HCT116 (cell line): ENCODE measurements at places on chromosomes 7 and 10.

DNA sequence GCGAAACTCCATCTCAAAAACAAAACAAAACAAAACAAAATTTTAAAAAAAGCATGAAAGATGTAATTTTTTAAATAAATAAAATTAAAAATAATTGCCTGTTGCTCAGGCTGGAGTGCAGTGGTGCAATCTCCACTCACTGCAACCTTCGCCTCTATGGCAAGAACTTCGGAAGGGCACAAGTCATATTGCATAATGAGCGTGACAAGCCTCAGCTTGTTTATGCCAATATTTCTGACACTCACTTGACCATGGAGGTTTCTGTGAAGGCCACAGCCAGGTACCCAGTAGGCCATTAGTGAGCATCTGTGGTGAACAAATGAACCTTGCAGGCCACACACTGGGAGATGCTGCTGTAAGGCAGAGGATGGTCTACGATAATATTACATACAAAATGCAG lies 106.1 kb upstream of the KMT2C start:
- no peaks in the 10 kb centered on the region for H3K36me3 ChIP-seq
- no peak for DNase-seq
- no peaks in the 10 kb centered on the region for H3K4me1 ChIP-seq
- H3K4me3 ChIP-seq: no peak overlapping the region
- H3K27ac ChIP-seq: no peak overlapping the region
- H3K27me3 ChIP-seq: no peaks in the 10 kb centered on the region

- no peaks in the 10 kb centered on the region for H3K36me3 ChIP-seq
- no peaks in the 10 kb centered on the region for H3K4me1 ChIP-seq
- no peak for DNase-seq
- H3K27ac ChIP-seq: no peak overlapping the region
- peaks cover 30% of the 10 kb centered on the region for H3K27me3 ChIP-seq
These were observed 235.9 kb downstream of the SLC25A13 start for GRCh38 chr7:96085953-96086352.

GRCh38 chr10:121835376-121835775 lies 92.5 kb downstream of the ATE1 start:
- no peaks in the 10 kb centered on the region for H3K36me3 ChIP-seq
- H3K27me3 ChIP-seq: no peaks in the 10 kb centered on the region
- DNase-seq: no peak
- no peak overlapping the region for H3K4me3 ChIP-seq
- H3K27ac ChIP-seq: no peak overlapping the region

GRCh38 chr10:116833986-116834985 lies 15.0 kb upstream of the ENO4 start:
- H3K36me3 ChIP-seq: 0 out of 2 replicates have a peak, but pooled peaks cover 4% of the 10 kb centered on the region
- H3K4me3 ChIP-seq: no peak overlapping the region
- no peak overlapping the region for H3K27ac ChIP-seq
- H3K4me1 ChIP-seq: no peaks in the 10 kb centered on the region

DNA sequence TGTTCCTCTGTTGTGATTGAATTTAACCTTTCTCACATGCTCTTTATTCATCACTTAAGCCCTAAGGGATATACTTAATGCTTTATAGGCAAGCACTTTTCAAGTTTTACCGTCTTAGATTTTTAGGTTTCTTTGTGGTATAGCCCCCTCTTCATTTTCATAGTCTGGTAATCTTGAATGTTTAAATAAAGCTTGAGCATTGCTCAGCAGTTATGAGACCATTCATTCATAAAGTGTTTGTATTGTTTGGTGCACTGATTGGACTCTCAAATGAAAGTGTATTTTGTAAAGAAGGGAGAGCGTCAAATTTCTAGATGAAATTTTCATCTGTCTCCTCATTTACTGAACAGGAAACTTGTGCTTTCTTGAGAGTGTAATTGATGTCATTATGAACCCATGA lies 25.2 kb downstream of the TASOR2 start:
- no peaks in the 10 kb centered on the region for H3K27me3 ChIP-seq
- H3K36me3 ChIP-seq: no peaks in the 10 kb centered on the region
- H3K4me3 ChIP-seq: no peak overlapping the region

- no peak for DNase-seq
- H3K27ac ChIP-seq: no peak overlapping the region
- H3K36me3 ChIP-seq: no peaks in the 10 kb centered on the region
- no peaks in the 10 kb centered on the region for H3K27me3 ChIP-seq
- H3K4me3 ChIP-seq: no peak overlapping the region
These were observed 366.2 kb downstream of the PCDH15 start for GRCh38 chr10:54434782-54435181.

GRCh38 chr7:87267239-87267900 lies 47.8 kb upstream of the TMEM243 start:
- no peaks in the 10 kb centered on the region for H3K36me3 ChIP-seq
- no peak for DNase-seq
- no peak overlapping the region for H3K4me3 ChIP-seq
- no peaks in the 10 kb centered on the region for H3K4me1 ChIP-seq
- H3K27ac ChIP-seq: no peak overlapping the region

DNA sequence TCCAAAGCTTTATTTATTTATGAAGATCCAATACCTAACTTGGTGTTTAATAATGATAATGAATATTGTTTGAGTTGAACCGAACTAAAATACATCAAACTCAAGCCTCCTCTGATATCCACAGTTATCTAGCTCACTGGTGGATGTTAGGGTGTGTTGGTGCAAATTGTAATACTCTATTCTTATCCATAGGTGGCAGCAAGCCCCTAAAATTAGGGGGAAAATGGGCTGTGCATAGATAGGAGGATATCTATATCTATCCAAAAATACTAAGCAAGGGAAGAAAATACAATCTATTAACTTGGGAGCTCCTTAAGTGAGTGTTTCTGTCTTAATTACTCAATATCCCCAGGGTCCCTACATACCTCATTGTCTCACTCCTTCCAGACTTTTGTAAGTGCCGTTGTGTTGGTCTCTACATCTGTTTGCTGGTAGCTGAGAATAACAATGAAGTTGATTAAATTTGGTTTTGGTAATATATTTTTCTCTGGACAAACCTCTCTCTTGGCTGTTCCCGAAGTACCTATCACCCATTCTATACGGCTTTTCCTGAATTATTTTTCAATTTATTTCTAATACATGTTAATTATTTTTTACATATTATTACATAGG lies 55.0 kb upstream of the VWDE start:
- no peaks in the 10 kb centered on the region for H3K36me3 ChIP-seq
- H3K27ac ChIP-seq: no peak overlapping the region
- H3K4me1 ChIP-seq: peaks cover 2% of the 10 kb centered on the region; the same call in 1 of the 2 replicates

DNA sequence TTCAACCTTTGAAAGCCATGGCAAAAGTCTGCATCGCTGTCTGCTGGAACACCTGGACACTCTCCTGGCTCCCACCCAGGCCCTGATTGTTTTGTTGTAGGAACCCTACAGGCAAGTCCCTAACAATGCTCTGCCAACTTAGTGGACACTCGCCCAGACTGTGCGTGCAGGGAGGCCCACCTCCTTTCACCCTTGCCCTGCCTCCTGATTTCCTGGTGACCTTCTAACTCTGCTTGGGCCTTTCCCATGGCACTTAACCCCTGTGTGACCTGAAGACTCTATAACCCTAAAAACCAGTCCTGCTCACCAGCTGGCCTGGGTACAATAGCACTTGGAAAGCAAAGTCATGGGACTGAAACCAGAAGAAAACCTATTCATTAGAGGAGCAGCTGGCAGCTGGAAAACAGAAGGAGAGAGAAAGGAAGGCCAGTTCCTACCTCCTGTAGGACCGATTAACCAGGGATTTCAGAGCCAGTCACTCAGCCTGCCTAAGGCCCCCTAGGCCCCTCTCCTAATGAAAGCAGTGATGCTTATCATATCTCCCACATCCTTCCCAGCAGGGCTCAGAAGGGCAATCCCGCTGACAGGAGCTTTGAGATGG lies 82.7 kb upstream of the KMT2E start:
- no peaks in the 10 kb centered on the region for H3K36me3 ChIP-seq
- H3K4me3 ChIP-seq: no peak overlapping the region
- H3K27me3 ChIP-seq: peaks cover 3% of the 10 kb centered on the region; the same call in 1 of the 2 replicates
- H3K4me1 ChIP-seq: no peaks in the 10 kb centered on the region
- H3K27ac ChIP-seq: no peak overlapping the region

- H3K27me3 ChIP-seq: no peaks in the 10 kb centered on the region
- H3K4me3 ChIP-seq: no peak overlapping the region
- H3K36me3 ChIP-seq: no peaks in the 10 kb centered on the region
- H3K27ac ChIP-seq: no peak overlapping the region
These were observed 1231.1 kb upstream of the CELF2 start for GRCh38 chr10:9786576-9786975.

- H3K36me3 ChIP-seq: no peaks in the 10 kb centered on the region
- no peak overlapping the region for H3K4me3 ChIP-seq
- H3K4me1 ChIP-seq: peaks cover 11% of the 10 kb centered on the region
- no peak overlapping the region for H3K27ac ChIP-seq
These were observed 37.1 kb downstream of the MASTL start for GRCh38 chr10:27192284-27192683.

DNA sequence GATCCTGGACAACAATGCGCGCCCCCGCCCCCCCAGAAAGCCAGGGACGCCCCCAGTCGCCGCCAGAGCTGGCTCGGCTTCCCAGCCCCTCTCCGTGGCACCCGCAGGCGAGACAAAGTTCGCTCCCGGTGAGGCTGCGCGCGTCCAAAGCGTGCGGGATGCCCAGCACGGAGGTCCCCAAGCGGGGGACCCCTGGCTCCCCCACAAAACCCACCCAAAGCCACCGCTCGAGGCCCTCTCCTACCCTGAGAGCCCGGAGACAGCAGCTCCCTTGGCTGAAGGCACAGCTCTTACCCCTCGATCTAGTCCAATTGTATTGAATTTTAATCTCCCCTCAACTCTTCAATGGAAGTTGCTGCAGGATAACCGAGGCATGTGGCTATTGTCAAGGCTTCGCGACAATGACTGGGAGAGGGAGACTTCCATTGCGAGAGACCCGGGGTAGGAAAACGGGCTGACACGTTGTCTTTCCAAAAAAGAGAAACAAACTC lies 305.3 kb downstream of the PRPF18 start:
- H3K4me3 ChIP-seq: no peak overlapping the region
- no peak overlapping the region for H3K27ac ChIP-seq
- peaks cover 34% of the 10 kb centered on the region for H3K27me3 ChIP-seq
- H3K36me3 ChIP-seq: no peaks in the 10 kb centered on the region
- H3K4me1 ChIP-seq: no peaks in the 10 kb centered on the region

GRCh38 chr7:37765872-37766525 lies 82.4 kb upstream of the NME8 start:
- DNase-seq: no peak
- no peaks in the 10 kb centered on the region for H3K4me1 ChIP-seq
- H3K27ac ChIP-seq: no peak overlapping the region
- no peaks in the 10 kb centered on the region for H3K36me3 ChIP-seq
- H3K27me3 ChIP-seq: no peaks in the 10 kb centered on the region

GRCh38 chr7:108164342-108164741 lies 34.2 kb upstream of the LAMB4 start:
- no peaks in the 10 kb centered on the region for H3K27me3 ChIP-seq
- no peaks in the 10 kb centered on the region for H3K4me1 ChIP-seq
- no peaks in the 10 kb centered on the region for H3K36me3 ChIP-seq
- DNase-seq: no peak

DNA sequence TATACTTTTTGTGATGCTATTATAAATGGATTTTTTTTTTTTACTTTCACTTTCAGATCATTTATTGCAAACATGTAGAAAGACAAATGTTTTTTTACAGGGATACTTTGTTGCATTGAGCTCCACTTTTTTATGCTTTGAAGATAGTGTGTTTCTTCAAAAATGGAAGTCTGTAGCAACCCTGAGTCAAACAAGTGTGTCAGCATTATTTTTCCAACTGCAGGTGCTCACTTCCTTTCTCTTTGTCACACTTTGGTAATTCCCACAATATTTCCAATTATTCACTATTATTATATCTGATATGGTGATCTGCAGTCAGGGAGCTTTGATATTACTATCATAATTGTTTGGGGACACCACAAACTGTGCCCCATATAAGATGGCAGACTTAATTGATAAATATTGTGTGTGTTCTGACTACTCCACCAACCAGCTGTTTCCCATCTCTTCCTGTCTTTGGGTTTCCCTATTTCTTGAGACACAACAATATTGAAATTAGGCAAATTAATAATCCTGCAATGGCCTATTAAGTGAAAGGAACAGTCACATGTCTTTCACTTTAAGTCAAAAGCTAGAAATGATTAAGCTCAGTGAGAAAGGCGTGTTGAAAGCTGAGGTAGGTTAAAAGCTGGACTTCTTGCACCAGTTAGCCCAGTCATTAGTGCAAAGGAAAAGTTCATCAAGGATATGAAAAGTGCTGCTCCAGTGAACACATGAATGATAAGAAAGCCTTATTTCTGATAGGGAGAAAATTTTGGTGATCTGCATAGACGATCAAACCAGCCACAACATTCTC lies 231.3 kb upstream of the SH2B2 start:
- peaks cover 7% of the 10 kb centered on the region; the same call in 1 of the 2 replicates for H3K4me1 ChIP-seq
- no peak overlapping the region for H3K27ac ChIP-seq
- H3K27me3 ChIP-seq: no peaks in the 10 kb centered on the region

- no peaks in the 10 kb centered on the region for H3K4me1 ChIP-seq
These were observed 86.6 kb downstream of the COL28A1 start for GRCh38 chr7:7449055-7449454.

DNA sequence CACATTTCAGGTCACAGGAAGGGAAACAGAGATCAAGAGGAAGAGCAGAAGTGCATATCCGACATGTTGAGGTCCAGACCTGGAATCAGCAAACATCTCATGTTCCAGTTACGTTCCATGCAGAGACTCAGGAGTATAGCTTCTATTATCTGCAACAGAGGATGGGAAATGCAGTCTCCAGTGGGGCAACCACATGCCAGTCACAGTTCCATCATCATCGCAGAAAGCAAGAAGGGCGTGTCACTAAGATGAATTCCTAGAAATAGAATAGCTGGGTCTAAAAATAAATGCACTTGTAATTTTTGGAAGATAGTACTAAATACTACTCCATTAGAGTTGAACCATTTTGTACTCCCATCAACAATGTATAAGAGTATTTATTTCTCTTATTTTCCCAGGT lies 133.2 kb upstream of the MDFIC start:
- DNase-seq: no peak
- no peak overlapping the region for H3K4me3 ChIP-seq
- no peaks in the 10 kb centered on the region for H3K4me1 ChIP-seq
- no peaks in the 10 kb centered on the region for H3K36me3 ChIP-seq
- no peaks in the 10 kb centered on the region for H3K27me3 ChIP-seq
- no peak overlapping the region for H3K27ac ChIP-seq

- no peak overlapping the region for H3K27ac ChIP-seq
- no peaks in the 10 kb centered on the region for H3K4me1 ChIP-seq
- H3K4me3 ChIP-seq: no peak overlapping the region
- no peaks in the 10 kb centered on the region for H3K27me3 ChIP-seq
- H3K36me3 ChIP-seq: no peaks in the 10 kb centered on the region
These were observed 107.9 kb downstream of the HIBADH start for GRCh38 chr7:27554826-27555225.

GRCh38 chr7:137474540-137475026 lies 131.1 kb upstream of the PTN start:
- H3K4me1 ChIP-seq: no peaks in the 10 kb centered on the region
- H3K4me3 ChIP-seq: no peak overlapping the region
- no peak for DNase-seq

GRCh38 chr7:103373866-103374643 lies 26.6 kb downstream of the PSMC2 start:
- no peak overlapping the region for H3K27ac ChIP-seq
- no peaks in the 10 kb centered on the region for H3K4me1 ChIP-seq
- no peak overlapping the region for H3K4me3 ChIP-seq
- no peak for DNase-seq
- no peaks in the 10 kb centered on the region for H3K36me3 ChIP-seq

- H3K4me1 ChIP-seq: no peaks in the 10 kb centered on the region
- H3K36me3 ChIP-seq: no peaks in the 10 kb centered on the region
- H3K27ac ChIP-seq: no peak overlapping the region
- H3K4me3 ChIP-seq: no peak overlapping the region
These were observed 248.5 kb upstream of the PLPP4 start for GRCh38 chr10:120208488-120208887.
